ENCODE measurements at places on chromosomes 13 and 19. TPM values are rescaled to one million over a fixed set of nuclear protein-coding genes. Genes with fewer than 3 reads are reported as not detected.

Gene DPF1
- 4.0 TPM for total RNA-seq

Gene ZNF99
- total RNA-seq = not detected

Gene FCER2
- 359 TPM for total RNA-seq

Gene C13orf42
- not detected for total RNA-seq

Gene SLC5A5
- total RNA-seq = 0.05 TPM

Gene FGF9
- total RNA-seq = 1.3 TPM

Gene KIRREL2
- not detected for total RNA-seq

Gene KLK3
- total RNA-seq = not detected

- DNase-seq = no peak
Measured at GRCh38 chr13:20526664-20527063, 1.0 kb upstream of the CRYL1 start.

DNA sequence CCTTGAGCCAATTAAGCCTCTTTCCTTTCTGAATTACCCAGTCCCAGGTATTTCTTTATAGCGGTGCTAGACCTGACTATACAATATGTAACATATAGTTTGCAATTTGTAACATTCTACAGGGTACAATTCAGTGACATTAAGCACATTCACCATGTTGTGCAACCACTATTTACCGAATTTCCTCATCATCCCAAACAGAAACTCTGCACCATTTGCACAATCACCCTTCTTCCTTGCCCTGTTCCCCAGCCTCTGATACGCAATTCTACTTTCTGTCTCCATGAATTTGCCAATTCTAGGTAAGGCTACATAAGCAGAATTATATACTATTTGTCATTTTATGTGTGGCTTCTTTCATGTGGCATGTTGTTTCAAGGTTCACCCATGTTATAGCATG, 13.7 kb upstream of the SIGLEC10 start:
- no peak for DNase-seq

GRCh38 chr19:16627928-16628182, 149 bp downstream of the MED26 start:
- no peak for DNase-seq

DNA sequence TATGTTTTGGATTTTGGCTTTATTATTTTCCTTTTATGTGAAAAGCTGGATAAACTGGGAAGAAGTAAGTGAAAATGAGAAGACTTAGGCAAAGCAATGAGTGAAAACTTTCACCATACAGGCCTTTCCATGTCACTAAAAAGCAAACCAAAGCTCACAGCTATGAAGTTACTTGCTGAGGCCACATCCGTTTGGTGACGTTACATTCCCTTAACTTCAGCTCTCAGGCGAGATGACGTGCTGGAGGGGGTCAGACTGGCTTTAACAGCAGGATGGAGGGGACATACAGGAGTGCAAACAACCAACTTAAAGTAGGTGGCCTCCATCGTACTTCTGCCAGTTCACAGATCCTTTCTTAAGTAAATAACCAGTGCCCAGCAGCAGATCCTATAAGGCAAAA, 522.3 kb downstream of the MYO16 start:
- no peak for DNase-seq

GRCh38 chr19:48351341-48351752, 12.4 kb downstream of the TMEM143 start:
- no peak for DNase-seq

- DNase-seq = no peak
Measured at GRCh38 chr19:29624489-29625185, 18.6 kb downstream of the POP4 start.

DNA sequence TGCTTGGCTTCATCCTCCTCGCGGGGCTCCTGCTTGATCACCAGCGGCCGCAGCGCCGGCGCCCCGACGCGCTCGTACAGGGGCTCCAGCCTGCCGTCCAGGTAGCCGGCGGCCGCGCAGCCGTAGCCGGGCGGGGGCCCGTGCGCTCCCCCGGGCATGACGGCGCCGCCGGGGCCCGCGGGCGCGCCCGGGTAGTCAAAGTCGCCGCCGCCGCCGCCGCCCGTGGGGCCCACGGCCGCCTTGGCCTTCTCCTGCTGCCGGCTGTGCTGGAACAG, 497 bp downstream of the CEBPA start:
- DNase-seq = no peak

DNA sequence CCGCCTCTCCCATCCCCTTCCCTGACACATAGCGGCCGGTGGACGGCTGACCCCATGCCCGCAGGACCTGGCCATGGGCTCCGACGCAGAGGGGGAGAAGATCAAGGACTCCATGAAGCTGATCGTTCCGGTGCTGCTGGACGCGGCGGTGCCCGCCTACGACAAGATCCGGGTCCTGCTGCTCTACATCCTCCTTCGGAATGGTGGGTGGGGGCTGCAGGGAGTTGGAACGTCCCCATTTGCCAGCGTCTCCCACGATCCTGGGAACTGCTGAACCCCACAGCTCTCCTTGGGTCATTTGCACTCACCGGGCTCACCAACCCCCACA, 7.6 kb downstream of the STXBP2 start:
- no peak for DNase-seq

- DNase-seq = no peak
Measured at GRCh38 chr13:99434258-99434788, 66.9 kb upstream of the TM9SF2 start.

GRCh38 chr13:75468098-75468497, 13.9 kb downstream of the TBC1D4 start:
- no peak for DNase-seq

DNA sequence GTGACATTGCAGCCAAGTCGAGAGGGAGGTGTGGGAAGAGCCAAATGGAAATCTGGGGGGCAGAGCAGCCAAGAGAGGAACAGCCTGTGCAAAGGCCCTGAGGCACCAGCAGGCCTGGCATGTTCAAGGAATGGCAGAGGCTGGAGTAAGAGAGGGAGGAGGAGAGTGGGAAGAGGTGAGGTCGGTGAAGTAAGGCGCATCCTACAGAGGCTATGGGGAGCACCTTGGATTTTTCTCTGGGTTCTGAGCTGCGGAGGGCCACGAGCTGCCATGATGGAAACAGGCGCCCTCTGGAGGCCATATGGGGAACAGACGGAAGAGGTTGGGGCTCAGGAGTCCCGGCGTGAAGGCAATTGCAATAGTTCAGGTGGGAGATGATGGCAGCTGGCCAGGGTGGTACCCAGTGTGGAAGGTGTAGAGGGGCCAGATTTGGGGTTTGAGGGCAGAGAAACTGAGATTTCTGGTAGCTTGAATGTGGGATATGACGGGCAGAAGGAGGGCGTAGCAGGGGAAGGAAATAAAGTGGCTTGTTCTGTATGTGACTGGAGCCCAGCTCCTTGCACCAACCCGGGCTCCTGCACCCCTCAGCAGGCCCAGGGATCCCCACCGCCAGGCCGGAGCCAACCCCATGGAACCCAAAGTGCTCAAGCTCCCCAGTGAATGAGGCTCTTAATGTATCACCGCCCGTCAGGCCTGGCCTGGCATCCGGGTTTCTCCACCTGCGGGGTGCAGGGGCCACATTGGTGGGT, 20.5 kb upstream of the STRN4 start:
- no peak for DNase-seq

DNA sequence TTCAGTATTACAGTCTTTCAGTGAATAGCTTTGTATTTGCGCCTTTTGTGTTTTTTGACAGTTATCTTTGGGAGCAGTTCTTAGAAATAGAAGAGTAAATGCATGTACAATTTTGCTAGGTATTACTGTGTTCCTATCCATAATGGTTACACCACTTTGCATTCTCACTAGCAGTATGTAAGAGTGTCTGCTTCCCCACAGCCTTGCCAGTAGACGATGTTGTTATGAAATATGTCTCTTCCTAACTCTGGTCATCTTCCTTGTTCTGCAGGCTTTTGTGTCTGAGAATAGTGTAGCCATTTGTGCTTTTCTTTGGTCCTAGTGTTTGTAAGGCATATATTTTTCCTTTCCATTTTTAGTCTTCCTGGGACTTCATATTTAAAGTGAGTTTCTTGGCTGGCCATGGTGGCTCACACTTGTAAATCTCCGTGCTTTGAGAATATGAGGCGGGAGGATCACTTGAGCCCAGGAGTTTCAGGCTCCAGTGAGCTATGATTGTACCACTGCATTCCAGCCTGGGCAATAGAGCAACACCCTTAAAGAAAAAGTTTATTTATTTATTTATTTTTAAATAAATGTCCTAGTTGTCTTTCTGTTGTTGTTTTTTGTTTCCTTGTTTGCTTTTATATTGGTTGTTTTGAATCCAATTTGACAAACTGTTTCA, 140.3 kb downstream of the PDS5B start:
- DNase-seq = no peak

- DNase-seq = no peak
Measured at GRCh38 chr13:109400624-109401257, 385.6 kb downstream of the IRS2 start.

DNA sequence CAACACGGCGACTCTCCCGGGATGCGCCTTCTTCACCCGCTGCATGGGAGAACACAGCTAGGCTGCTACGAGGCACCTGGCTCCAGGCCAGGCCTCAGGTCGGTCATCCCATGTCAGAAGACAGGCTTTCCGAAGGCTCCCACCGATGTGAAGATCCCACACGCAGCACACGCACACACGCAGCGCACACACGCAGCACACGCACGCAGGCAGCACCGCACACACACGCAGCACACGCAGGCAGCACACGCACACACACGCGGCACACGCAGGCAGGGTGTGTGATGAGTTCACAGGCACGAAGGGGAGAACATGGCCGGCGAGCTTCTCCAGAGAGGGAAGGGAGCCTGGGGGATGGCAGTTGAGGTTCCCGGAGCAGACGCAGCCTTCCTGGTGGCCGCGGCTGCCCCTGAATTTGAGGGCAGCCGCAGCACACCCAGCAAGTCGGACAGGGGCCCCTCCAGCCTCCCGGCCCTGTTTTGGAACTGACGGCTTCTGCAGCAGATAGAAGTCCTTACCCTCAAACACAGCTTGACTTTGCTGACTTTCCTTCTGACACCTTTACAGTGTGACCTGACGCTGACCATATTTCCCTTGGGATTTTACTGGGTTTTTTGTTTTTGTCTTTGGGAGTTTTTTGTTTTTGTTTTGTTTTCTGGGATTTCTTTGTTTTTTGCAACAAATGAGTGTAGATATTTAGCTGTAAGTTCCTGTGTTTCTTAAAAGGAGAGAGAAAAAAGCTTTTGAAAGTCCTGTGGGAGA, 55.9 kb downstream of the RASA3 start:
- DNase-seq = no peak

DNA sequence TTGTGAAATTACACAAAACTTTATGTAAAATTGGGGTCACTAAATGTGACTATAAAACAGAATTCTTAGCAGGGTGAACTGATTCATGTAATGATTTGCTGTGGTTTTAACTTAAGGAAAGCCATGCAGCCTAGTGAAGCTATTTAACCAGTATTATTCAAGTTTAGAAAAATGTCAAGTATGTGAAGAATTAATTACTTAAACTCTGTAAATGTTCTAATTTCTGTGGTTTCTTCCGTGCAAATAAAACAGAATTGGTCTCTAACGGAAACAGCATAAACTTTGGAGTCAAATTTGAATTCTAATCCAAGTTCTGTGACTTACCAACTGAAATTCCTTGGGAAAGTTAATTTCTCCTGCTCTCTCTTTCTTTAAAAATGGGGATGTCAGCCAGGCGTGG, 13.3 kb downstream of the CDC16 start:
- DNase-seq = no peak

GRCh38 chr13:59846845-59847620, 316.7 kb downstream of the DIAPH3 start:
- DNase-seq = no peak

DNA sequence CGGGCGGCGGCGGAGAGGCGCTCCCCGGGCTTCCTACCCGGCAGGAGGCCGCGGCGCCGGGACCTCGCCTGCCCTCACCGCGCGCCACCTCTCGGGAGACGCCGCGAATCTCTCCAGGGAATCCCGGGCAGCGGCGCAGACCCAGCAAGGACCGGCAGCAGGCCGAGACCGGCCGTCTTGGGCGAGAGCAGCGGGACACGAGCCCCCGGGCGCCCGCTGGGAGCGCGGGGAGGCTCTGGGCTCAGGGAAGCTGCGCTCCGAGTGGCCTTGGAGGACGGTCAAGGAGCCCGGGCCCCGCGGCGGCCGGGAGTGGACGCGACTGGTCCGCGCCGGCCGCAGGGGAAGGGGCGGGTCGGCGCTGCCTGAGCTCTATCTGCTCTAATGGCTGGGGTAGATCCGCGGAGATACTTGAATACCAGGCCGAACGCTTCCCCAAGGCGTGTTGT, 14.7 kb downstream of the CDX2 start:
- no peak for DNase-seq

DNA sequence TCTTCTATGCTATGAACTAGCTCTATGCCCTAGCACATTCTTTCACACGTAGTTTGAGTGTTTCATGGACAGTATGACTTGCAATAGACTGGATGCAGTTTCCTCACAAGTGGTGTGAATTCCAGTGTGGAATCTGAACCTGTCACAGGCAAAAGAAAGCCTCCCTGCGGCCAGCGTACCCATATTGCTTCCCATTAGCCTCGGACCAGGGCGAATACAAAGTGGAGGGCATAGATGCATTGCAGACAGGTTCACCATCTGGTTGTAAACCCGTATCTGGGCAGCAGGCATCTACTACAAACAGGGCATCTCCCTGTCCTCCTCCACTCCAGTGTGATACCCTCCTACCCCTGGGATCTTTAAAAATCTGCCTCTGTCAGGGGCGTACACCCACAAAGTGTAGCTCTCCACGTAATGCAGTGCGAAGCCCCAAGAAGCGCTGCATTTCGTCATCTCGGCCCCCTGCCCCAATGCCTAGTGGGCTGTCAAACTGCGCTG, 1.4 kb upstream of the CIC start:
- DNase-seq = no peak

DNA sequence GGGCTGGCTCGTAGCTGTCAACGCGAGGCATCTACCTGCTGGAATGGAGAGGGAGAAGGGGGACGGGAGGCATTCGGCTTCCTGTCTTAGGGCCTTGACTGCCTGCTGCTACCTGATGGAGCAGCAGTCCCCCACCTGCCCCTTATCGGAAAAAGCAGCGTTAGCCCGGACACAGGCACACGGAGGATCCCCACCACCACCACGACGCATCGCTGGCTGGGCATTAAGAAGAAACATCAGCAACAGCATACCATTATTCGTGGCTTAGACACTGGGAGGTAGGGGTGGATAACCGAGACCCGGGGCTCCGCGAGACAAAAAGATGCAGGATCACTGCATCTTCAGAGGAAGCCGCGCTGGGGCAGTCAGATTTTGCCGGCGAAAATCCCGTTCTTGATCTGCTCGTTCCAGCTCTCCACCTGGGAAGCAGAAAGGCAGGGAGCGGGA, 1.1 kb downstream of the COX6B2 start:
- DNase-seq = no peak

All from GM12878 (cell line).